B cell (primary cell): ENCODE measurements at places on chromosomes 5 and 9. TPM values are rescaled to one million over a fixed set of nuclear protein-coding genes. Genes with fewer than 3 reads are reported as not detected.

DNA sequence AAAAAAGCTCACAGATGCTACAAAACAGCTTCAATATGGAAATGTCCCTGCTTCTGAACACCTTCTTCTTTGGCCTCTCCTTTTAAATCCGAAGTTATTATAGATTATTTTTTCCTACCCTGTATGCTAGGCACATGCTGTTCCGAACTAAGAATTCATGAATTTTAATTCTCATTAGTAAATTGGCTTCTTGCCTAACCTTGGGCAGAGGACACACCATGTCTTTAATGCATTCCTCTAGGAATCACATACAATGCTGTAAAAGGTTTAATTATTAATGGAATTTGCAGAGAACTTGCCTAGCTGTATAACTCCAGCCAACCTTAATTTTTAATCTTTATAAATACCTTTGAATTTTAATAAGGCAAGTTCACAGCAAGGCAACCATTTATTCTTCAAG, 234.4 kb downstream of the NTRK2 start:
- no peak for DNase-seq
- H3K4me1 ChIP-seq: no peaks in the 10 kb centered on the region
- H3K4me3 ChIP-seq: no peak overlapping the region

The PTPN3 gene
- not detected in 2 replicates for total RNA-seq

DNA sequence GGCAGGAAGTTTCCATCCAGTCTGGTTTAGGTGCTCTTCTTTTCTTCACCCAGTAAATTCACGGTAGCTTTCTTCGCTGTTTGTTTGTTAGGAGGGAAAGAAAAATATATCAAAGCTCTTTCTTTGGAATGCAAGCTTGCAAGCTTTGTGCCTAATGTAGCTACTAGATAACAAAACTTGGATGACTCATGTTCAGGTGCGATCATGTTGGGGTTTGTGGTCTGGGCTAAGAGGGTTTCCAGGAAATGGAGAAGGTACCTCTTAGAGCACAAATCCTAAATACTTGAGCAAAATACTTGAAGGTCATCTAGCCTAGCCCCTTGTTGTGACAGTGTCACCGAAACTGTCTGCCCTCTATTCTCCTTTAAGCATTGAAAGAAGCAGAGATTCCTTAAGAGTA, 17.7 kb downstream of the SRP19 start:
- no peaks in the 10 kb centered on the region for H3K4me1 ChIP-seq
- peaks cover 68% of the 10 kb centered on the region for H3K36me3 ChIP-seq
- no peak overlapping the region for H3K4me3 ChIP-seq
- no peaks in the 10 kb centered on the region for H3K27me3 ChIP-seq
- no peak overlapping the region for H3K27ac ChIP-seq

DNA sequence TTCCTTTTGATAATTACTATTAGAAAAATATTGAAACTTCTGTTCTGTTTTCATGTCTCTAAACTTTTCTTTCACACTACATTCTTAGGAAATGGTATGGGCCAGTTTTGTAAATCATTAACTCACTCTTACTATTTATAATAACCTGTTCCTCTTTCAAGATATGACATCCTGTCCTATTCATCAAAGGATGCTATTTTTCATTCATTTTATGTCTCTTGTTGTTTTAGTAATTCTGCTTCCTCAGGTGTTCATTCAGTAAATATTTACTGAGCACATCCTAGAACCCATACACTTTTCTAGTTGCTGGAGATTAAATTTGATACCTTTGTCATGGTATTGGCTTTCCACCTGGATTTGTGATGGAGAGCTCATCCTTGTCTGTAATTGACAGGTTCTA, 58.0 kb downstream of the GDA start:
- peaks cover 3% of the 10 kb centered on the region for H3K27me3 ChIP-seq
- H3K27ac ChIP-seq: no peak overlapping the region

GRCh38 chr5:108386345-108387061, 4.6 kb upstream of the FBXL17 start:
- H3K27me3 ChIP-seq: no peaks in the 10 kb centered on the region
- H3K4me3 ChIP-seq: no peak overlapping the region
- no peaks in the 10 kb centered on the region for H3K36me3 ChIP-seq
- H3K27ac ChIP-seq: no peak overlapping the region
- no peak for DNase-seq

The SLC1A1 gene
- total RNA-seq: 0.15 and 0.54 TPM in 2 replicates

- H3K4me3 ChIP-seq: peak overlapping the region; percentile 25
- no peaks in the 10 kb centered on the region for H3K27me3 ChIP-seq
- no peak overlapping the region for H3K27ac ChIP-seq
Observed at GRCh38 chr9:133238272-133238850, 29.3 kb upstream of the OBP2B start.

The PFN3 gene
- total RNA-seq: not detected in 2 replicates

DNA sequence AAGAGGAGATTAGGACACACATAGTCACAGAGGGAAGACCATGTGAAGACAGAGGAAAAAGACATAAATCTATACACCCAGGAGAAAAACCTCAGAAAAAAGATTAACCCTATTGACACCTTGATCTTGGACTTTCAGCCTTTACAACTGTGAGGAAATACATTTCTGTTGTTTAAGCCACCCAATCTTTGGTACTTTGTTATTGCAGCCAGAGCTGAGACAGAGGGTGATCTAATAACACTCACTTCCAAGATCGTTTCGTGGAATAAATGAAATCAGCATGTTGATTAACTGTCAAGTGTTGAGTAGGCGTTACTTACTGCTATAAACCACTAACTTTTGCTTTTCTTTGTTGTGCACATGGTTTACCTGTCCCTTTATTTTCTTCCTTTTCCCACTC, 361.2 kb upstream of the RIOK2 start:
- no peak overlapping the region for H3K4me3 ChIP-seq
- H3K27me3 ChIP-seq: no peaks in the 10 kb centered on the region
- no peak overlapping the region for H3K27ac ChIP-seq
- no peak for DNase-seq
- H3K4me1 ChIP-seq: peaks cover 8% of the 10 kb centered on the region
- H3K36me3 ChIP-seq: no peaks in the 10 kb centered on the region

- H3K4me3 ChIP-seq: no peak overlapping the region
- no peak for DNase-seq
- no peaks in the 10 kb centered on the region for H3K27me3 ChIP-seq
Observed at GRCh38 chr5:160173-160510, 31.2 kb upstream of the LRRC14B start.

DNA sequence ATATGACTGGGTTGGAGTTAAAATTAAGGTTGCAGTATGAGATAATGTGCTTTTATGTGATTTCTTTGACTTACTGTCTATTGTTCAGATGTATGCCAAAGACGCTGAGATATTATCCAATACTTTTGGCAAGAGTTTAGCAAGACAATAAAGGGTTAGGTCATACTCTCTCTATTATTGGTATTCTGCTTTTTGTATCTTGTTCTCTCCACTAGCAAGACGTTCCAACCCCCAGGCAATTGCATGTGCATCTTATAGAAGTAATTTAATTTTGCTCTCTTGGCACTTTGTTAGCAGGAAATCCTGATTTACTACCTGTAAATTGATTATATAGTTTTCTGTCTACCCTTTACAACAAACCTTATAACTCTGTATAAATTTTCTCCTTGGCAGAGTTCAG, 1093.6 kb downstream of the CDH9 start:
- no peak overlapping the region for H3K4me3 ChIP-seq
- no peaks in the 10 kb centered on the region for H3K27me3 ChIP-seq
- no peak for DNase-seq
- H3K27ac ChIP-seq: no peak overlapping the region
- no peaks in the 10 kb centered on the region for H3K4me1 ChIP-seq
- H3K36me3 ChIP-seq: no peaks in the 10 kb centered on the region

The KIF4B gene
- total RNA-seq: not detected in 2 replicates

DNA sequence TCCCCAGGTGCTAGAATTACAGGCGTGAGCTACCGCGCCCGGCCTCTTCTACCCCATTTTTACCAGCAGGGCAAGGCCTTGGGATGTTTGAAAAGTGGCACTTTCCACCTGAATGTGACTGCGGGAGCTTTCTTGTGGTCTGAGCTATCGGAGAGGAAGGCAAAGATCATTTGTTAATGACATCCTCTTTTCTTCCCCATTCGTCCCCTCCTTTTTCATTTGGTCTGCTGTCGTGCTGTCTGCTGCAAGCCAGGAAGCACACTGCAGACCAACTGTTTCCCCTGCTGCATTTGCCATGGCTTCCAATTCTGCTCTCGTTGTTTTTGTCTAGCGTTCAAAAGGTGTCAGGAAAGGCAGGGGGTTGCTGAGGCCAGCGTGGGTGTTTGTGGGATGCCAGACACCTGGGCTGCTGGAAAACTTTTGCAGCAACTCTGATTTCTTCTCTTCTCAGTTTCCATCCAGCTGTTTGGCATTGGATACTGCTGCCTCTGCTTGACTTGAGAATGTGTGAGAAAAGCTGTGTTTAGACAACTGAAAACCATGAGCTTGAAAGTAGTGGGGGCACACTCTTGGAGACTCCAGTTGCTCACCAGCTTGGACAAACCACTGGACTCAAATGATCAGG, 196.4 kb upstream of the MSX2 start:
- H3K27ac ChIP-seq: no peak overlapping the region
- no peaks in the 10 kb centered on the region for H3K36me3 ChIP-seq
- no peaks in the 10 kb centered on the region for H3K4me1 ChIP-seq
- H3K4me3 ChIP-seq: no peak overlapping the region
- no peaks in the 10 kb centered on the region for H3K27me3 ChIP-seq

DNA sequence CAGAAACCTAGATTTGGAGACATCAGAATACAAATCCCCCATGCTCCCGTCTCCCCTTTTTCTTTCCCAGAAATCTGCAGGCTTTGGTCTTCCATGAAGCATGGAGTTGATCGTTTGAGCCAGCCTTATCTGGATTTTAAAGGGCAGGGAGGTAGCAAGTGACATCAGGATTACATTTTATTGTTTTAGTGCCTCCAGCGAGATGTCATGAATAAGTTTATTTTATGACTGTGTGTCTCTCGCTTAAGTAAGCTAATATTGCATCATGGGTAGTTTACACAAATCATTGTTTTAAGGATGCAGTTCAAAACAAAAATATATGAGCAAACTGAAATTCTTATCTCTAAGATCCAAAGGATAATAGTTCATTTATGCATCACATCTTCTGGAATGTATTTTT, 50.7 kb upstream of the TNFSF8 start:
- no peak overlapping the region for H3K27ac ChIP-seq
- no peak overlapping the region for H3K4me3 ChIP-seq
- no peaks in the 10 kb centered on the region for H3K27me3 ChIP-seq
- no peaks in the 10 kb centered on the region for H3K4me1 ChIP-seq

DNA sequence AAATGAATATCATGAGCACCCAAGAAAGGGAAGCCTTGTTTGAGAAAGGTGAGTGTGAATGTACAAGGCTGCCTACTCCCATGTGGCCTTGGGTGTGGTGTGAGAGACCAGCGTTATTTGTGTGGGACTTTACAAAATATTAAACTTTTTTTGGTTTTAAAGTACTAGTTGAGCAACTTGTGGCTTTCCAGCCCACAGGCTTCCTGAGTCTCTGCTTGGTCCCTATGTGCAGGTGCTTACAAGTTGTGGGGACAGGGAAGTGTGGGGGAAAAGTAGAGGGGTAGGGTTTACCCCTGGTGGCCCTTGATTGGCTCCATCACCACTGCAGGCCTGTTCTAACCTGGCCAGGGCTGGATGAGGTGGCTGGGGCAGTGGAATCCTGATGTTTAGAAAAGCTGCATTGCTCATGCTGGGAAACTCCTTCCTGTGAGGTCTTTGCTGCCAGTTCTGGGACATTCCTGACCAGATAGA, 19.7 kb downstream of the PTTG1 start:
- H3K27me3 ChIP-seq: no peaks in the 10 kb centered on the region
- H3K27ac ChIP-seq: no peak overlapping the region
- no peak overlapping the region for H3K4me3 ChIP-seq
- no peaks in the 10 kb centered on the region for H3K36me3 ChIP-seq
- no peak for DNase-seq
- H3K4me1 ChIP-seq: peaks cover 4% of the 10 kb centered on the region

DNA sequence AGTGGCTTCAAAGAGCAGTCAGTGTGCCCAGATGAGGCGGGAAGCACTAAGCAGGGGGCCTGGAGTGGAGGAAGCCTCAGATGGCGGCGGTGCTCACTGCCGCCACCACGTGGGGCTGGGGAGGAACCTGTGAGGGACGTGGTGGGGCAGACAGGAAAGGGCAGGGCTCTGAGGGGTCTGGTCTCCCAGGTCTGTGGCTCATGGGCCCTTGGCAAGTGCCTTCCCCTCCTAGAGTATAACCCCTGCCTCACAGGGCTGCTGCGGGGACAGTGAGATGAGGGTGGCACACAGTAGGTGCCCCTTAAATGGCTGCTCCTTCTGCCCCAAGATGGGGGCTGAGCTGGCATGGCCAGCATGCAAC, 26.6 kb downstream of the NR5A1 start:
- H3K36me3 ChIP-seq: no peaks in the 10 kb centered on the region
- H3K27ac ChIP-seq: no peak overlapping the region
- peaks cover 5% of the 10 kb centered on the region for H3K4me1 ChIP-seq
- DNase-seq: no peak
- H3K27me3 ChIP-seq: peaks cover 32% of the 10 kb centered on the region

- DNase-seq: no peak
- no peaks in the 10 kb centered on the region for H3K4me1 ChIP-seq
- no peak overlapping the region for H3K27ac ChIP-seq
Observed at GRCh38 chr5:4614088-4614487, 526.0 kb upstream of the ADAMTS16 start.

DNA sequence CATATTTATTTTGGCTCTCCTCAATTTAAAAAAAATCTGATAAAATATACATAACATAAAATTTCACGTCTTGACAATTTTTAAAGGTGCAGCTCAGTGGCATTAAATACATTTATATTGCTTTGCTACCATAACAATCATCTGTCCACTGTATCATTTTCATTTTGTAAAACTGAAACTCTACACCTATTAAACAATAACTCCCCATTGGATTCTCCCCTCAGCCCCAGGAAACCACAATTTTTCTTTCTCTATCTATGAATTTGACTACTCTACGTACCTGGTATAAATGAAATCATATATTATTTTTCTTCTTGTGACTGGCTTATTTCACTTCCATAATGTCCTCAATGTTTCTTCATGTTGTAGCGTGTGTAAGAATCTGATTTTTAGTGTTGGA, 563.5 kb downstream of the PRR16 start:
- H3K36me3 ChIP-seq: no peaks in the 10 kb centered on the region
- no peaks in the 10 kb centered on the region for H3K27me3 ChIP-seq
- H3K4me1 ChIP-seq: no peaks in the 10 kb centered on the region
- H3K27ac ChIP-seq: no peak overlapping the region

- H3K27ac ChIP-seq: peak overlapping the region; percentile 91
- peaks cover 10% of the 10 kb centered on the region for H3K27me3 ChIP-seq
- no peak for DNase-seq
- peak overlapping the region; percentile 68 for H3K4me3 ChIP-seq
- peaks cover 23% of the 10 kb centered on the region for H3K4me1 ChIP-seq
Observed at GRCh38 chr9:79572032-79572607, 355 bp downstream of the TLE4 start.

- H3K27me3 ChIP-seq: no peaks in the 10 kb centered on the region
- no peak overlapping the region for H3K27ac ChIP-seq
- no peaks in the 10 kb centered on the region for H3K4me1 ChIP-seq
- H3K4me3 ChIP-seq: no peak overlapping the region
- no peak for DNase-seq
Observed at GRCh38 chr5:51479840-51480239, 96.6 kb downstream of the ISL1 start.

The GLDC gene
- 0.71 and 1.1 TPM in 2 replicates for total RNA-seq

GRCh38 chr5:57117596-57117995, 56.3 kb upstream of the GPBP1 start:
- no peak for DNase-seq
- H3K4me3 ChIP-seq: no peak overlapping the region
- no peaks in the 10 kb centered on the region for H3K4me1 ChIP-seq
- no peaks in the 10 kb centered on the region for H3K36me3 ChIP-seq

The CCDC152 gene
- 4.2 and 4.8 TPM in 2 replicates for total RNA-seq

The TMC1 gene
- total RNA-seq: not detected in 2 replicates
